ENCODE measurements at places on chromosomes 12 and 14. TPM values are rescaled to one million over a fixed set of nuclear protein-coding genes. Genes with fewer than 3 reads are reported as not detected.

DNA sequence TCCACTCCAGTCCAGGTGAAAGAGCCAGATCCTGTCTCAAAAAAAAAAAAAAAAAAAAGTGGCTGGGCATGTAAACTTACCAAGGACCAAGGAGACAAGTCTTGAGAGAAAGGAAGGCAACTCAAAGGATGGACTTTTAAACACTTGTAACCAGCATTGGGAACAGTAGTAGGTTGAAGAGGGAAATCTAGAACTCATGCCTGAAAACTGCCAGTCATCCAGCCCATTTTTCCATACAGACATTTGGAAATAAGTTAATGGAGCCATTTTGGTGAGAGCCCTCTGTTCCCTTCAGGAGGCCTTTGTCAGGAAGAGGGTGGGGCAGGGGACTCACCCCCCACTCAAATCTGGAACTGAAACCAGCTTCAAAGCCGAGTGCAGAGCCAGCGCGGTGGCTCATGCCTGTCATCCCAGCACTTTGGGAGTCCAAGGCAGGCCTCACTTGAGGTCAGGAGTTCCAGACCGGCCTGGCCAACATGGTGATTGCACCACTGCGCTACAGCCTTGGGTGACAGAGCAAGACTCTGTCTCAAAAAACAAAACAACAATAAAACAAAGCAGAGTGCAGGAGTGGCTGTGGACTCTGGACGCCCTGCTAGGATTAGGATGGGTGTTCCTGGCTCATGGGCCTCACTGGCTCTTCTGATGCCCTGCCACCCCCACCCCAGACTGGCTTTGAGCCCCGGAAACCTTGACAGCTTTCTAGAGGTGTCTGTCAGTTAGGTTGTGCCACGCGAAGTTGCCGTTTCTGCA is 1.6 kb upstream of the MLXIP start:
- DNase-seq: no peak

DNA sequence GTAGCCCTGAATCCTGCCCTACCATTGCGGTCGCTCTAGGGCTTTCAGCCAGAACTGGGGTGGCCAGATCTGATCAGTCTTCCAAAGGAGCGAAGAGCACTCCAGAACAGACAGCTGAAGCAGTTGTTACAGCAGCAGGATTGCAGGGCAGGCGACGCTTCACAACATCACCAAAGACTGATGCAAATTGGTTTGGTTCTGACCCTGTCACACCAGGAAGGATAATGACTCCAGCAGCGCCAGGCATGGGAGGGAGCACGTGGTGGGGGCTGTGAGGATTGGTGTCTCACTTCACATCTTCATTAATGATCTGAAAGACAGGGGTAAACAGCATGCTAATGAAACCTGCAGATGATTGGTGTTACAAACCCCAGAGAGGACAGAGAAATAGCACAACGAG is 30.6 kb upstream of the VSX2 start:
- no peak for DNase-seq

- no peak for DNase-seq
These were observed 141.0 kb downstream of the SLC16A7 start for GRCh38 chr12:59736786-59737185.

- no peak for DNase-seq
These were observed 127.6 kb upstream of the AMIGO2 start for GRCh38 chr12:47207340-47207717.

- no peak for DNase-seq
These were observed 1.8 kb upstream of the ZBTB39 start for GRCh38 chr12:57008178-57008577.

- DNase-seq: no peak
These were observed 2.9 kb downstream of the MMP17 start for GRCh38 chr12:131830914-131831571.

DNA sequence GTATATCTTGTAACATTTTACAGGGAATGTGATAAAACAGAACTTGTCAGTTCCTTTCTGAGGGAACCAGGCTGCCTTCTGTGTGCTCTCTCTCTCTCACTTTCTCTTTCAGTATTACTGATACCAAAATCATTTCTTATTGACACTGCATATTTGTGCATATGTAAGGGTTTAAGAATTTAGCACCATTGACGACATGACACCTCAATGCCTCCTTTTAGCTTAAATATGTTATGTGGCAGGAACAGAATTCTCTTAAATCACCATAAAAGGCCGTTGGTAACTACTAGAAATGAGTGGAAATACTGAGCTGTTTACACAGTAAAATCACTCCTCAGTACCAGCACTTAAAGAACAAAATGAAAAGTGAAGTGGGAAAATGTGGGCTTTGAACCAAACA is 457.7 kb upstream of the SYT1 start:
- no peak for DNase-seq

GRCh38 chr12:48956279-48957140 is 777 bp downstream of the ARF3 start:
- peak; percentile 77 for DNase-seq

- no peak for DNase-seq
These were observed 27.9 kb upstream of the MYF6 start for GRCh38 chr12:80679346-80680131.

DNA sequence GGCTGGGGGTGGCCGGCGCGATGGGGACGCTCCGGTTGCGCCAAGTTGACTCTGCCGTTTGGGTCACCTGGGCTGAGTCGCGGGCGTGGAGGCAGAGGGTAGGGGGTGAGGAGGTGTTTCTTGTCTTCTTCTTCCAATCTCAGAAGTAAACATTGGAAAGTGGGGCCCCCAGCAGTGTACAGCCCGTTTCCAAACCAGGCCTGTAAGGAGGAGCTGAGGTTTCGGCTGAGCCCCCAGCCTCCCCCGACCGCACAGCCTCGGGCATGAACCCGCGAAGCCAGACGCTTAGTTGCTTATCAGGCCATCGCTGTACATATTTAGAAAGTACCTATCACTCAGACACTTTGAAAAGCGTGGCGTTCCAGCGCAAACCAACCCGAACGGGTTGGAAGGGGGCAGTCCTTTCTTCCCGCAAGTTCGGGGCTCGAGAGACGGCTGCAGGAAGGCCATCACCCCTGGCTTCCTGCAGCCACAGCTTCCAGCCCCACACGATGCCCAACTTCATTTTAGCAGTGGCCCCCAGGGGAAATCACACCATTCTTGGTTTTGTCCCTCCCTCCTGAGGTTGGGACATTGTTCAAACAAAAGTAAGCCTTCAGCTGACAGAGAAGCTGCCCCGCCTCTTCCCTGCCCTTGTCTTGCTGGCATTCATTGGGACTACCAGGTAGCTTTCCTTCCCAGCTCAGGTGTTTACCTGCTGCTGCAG is 164.1 kb downstream of the ZFP36L1 start:
- no peak for DNase-seq

- no peak for DNase-seq
These were observed 679 bp downstream of the BDKRB2 start for GRCh38 chr14:96205059-96205977.

DNA sequence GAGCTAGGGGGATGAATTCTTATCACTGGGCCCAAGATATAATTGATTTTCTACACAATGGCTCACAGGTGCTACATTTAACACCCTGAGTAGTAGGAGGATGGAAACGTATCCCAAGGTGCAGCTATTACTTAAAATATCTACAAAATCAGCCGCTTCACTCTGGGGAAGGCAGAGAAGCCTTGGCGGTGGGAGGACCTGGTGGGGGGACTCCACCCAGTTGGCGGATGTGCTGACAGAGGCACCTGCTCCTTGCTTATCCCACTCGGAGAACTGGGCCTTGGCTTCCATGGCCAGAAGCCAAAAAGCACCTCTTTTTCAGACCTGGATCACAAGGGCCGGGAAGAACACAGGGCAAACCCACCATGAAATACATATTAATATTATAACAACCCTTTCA is 106.3 kb downstream of the OTX2 start:
- no peak for DNase-seq

GRCh38 chr14:90818715-90819114 is 2.5 kb upstream of the TTC7B start:
- no peak for DNase-seq

- DNase-seq: no peak
These were observed 24.7 kb downstream of the ISCA2 start for GRCh38 chr14:74518221-74518620.

- no peak for DNase-seq
These were observed 136.2 kb downstream of the ETV6 start for GRCh38 chr12:11785712-11786111.

- DNase-seq: no peak
These were observed 84.5 kb downstream of the CHGA start for GRCh38 chr14:93007225-93007997.

DNA sequence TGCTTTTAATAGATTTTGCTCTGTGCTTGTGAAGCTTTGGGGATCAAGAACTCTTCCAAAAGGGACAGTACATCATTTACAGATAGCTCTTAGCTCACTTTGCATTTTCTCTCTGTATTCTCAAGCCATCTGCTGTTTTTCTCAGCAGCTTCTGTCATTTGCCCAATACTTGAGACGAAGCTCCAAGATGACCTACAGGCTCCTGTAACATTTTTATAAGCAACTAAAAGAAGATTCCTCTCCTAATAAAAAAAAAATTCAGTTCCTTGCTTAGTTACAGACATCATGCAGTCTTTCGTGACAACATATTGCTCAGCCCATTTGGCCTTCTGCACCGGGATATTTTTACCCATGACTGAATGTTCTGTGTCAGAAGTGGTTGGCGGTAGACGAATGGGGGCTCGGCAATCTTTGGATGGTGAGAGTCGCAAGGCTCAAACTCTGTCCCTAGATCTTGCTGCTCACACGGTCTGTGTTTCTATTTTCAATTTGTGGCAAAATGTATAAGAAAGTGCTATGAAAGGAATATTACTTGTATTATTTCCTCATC is 215.6 kb downstream of the FSCB start:
- DNase-seq: no peak

- no peak for DNase-seq
These were observed 59.9 kb upstream of the PPP4R3A start for GRCh38 chr14:91570021-91570420.

DNA sequence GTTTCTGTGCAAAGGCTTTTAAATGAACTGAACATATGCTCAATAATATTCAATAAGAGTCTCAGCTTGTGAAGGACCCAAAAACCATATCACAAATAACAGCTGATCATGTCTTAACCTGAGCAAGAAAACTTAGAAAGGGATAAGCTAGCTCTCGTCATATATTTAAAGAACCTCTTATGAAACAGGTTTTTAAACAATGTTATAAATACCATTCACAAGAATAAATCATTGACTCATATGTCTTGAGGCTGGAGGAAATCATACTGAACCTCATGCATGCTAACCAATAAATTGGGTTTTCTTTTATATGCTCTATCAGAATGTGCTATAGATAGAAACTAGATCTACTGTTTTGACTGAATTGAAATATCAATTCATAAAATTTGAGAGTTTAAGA is 426.9 kb downstream of the NOVA1 start:
- DNase-seq: no peak

DNA sequence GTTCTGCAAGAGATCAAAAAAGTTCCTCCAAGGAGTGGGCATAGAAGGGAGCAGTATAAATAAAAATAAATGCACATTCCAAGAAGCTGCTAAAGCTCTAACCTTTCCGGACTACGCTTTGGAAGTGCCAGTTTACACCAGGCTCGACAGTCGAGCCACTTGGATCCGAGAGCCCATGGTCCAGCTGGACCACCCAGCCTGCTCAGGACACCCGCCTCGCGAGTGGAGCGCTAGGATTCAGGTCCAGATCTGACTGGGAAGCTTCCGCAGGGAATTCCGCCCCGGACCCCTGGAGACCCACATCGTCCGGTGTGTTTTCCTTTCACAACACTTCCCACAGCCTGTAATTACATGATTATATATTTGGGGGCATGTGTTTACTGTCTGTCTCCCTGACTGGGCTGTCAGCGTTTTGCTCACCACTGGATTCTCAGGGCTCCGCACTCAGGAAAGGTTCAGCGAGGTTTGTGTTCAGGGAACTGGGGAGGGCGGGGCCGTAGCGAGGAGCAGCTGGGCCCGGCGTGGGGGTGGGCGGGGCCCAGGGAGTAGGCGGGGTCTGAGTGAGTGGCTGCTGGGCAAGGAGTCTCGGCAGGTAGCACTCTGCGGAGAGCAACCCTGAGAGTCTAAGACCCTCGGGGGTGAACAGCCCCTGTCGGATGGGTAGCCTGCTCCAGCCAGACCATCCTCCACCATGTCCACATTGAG is 52.3 kb upstream of the TMEM263 start:
- peak; percentile 82 for DNase-seq

GRCh38 chr14:78173346-78174035 is 3.3 kb downstream of the NRXN3 start:
- DNase-seq: no peak

GRCh38 chr12:132942611-132943010 is 13.5 kb downstream of the ZNF605 start:
- DNase-seq: no peak

- no peak for DNase-seq
These were observed 38.5 kb downstream of the CCER1 start for GRCh38 chr12:90916516-90916915.

DNA sequence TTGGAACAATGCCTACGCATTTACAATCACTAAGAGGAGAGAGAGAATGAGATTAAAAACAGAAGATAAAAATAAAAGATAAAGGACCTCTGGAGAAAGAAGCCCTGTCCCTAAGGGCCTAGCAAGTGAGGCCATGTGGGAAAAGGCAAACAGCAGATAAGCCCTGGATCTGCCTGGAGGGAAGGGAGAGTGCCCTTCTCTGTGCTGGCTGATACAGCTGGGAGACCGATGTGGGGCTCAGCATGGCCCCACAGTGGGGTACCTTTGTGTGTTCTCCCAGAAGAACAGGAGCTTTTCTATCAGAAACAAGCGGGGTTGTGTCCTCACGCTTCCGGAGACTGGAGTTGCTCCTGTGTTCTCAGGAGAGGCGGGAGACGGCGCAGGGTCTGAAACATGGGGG is 59.9 kb downstream of the TMCC3 start:
- DNase-seq: no peak

DNA sequence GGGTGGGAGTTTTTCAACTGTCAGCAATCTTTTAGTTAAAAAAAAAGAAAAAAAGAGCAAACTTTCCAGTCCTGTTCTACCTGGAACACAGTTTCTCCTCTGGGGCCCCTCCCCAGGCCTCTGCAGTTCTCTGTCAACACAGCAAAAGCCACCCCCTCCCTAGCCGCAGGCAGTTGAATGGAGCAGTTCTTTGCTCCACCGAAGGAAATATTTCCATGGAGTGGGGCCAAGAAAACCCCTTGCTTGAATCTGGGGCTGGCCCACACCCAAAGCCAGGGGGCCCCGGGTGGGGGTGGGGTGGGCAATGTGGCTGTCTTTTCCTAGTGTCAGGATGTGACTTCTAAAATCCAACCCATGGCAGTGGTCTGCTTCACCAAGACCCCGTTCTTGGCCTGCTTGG is 5.0 kb upstream of the MEG3 start:
- DNase-seq: no peak

TEX52 gene
- total RNA-seq: not detected

KCNH3 gene
- 0.15 TPM for total RNA-seq

GDF3 gene
- 77.7 TPM for total RNA-seq

RPS29 gene
- 2,246 TPM for total RNA-seq

GNB3 gene
- total RNA-seq: 9.0 TPM

SAV1 gene
- 24.0 TPM for total RNA-seq

TAS2R30 gene
- 1.7 TPM for total RNA-seq

APOF gene
- total RNA-seq: not detected

SLC5A8 gene
- not detected for total RNA-seq

KRT79 gene
- total RNA-seq: not detected

BHLHE41 gene
- total RNA-seq: 4.0 TPM

ACTN1 gene
- total RNA-seq: 130 TPM

AMN gene
- not detected for total RNA-seq

EGLN3 gene
- 14.2 TPM for total RNA-seq

KRT4 gene
- total RNA-seq: not detected

KRT72 gene
- total RNA-seq: 0.28 TPM

TAS2R14 gene
- 2.0 TPM for total RNA-seq

Data from endothelial cell (in vitro differentiated cells).